ENCODE measurements at places on chromosomes 5 and 9.
A peak's percentile ranks its signal among the peaks of the same experiment; 100 is the strongest.

- DNase-seq: no peak
These were observed 2.0 kb upstream of the TNFAIP8 start for GRCh38 chr5:119353686-119354366.

GRCh38 chr9:77019236-77019925 is at the start of gene FOXB2:
Gene FOXB2, plus strand, starts transcription at chr9:77019655. Its CDS starts 0 bp downstream, at chr9:77019655.
- no peak for DNase-seq

- no peak for DNase-seq
These were observed 5.9 kb downstream of the SLC4A9 start for GRCh38 chr5:140365941-140366340.

DNA sequence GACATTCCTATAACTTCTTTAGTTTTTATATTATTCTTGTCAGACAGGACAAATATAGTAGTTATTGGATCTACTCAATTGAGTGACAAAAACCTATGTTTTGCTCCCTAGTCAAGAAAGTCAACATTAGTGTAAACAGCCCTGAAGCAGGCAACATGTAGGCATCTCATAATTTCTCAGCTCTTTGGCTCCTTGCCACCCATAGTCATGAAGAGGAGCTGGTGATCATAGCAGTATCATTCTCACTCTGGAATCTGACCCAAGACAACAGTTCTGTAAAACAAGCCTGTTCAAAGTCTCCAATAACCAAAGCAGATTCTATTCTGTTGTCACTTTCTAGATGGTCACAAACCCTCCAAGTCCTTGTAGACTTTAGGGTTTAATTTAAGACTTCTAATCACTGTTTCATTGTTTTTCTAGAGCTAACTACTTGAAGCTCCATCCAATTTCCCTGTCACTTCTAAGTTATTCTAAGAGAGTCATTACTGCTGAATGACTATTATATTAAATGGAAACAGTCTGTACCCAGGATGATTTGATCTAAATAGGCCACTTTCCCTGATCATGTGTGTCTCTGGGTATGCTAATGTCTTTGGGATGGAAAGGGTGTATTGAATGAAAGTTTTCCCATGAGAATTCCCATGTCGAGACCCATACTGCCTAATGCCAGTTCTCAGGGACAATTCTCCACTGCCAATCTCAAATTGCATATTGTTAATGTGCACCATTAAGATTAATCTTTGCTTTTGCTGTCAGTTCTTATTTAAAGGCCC is 533.3 kb downstream of the ACTL7B start:
- no peak for DNase-seq

DNA sequence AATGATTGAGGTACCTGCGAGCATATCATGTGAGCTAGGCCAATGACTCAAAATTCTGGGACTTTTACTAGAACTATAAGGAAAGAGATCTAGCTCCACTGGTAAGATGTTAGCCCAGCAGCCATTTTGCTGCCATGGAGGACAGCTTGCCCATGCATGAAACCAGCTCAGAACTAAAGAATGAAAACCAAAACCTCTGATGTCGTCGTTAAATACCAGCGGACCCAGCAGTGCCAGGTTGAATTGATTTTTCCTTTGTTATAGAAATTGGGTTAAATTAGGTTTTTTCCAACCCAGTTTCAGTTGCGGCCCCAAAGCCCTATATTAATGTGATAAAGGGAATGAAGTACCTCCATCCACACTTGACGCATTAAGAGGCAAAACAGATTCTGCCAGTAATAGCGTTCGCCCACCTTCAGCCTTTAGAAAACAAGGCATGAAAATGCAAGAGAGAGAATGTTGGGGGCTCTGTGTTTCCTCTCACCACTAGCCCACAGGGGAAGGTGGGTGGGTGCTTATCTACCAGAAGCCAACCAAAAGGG is 5.5 kb upstream of the ITK start:
- DNase-seq: no peak

DNA sequence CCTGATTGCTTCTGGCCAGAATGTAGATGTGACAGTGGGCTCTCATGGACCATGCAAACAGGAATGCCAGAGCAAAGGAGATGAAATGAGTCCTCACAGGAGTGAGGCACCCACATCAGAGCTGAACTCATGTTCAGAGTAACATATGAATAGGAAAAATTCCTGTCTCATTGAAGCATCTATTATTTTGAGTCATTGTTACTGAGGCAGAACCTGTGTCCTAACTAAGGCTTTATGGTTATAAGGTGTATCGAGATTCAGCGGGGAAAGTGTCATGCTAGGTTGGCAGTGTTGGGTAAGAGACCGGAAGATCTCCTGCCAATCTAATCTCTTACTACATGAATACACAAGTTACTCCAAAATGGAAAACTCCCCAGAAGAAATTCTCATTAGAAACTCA is 304.1 kb downstream of the TRPM3 start:
- DNase-seq: no peak

GRCh38 chr5:176416965-176417364 is 626 bp upstream of the CLTB start:
- no peak for DNase-seq

- DNase-seq: no peak
These were observed 17.5 kb downstream of the CYFIP2 start for GRCh38 chr5:157283434-157283833.

DNA sequence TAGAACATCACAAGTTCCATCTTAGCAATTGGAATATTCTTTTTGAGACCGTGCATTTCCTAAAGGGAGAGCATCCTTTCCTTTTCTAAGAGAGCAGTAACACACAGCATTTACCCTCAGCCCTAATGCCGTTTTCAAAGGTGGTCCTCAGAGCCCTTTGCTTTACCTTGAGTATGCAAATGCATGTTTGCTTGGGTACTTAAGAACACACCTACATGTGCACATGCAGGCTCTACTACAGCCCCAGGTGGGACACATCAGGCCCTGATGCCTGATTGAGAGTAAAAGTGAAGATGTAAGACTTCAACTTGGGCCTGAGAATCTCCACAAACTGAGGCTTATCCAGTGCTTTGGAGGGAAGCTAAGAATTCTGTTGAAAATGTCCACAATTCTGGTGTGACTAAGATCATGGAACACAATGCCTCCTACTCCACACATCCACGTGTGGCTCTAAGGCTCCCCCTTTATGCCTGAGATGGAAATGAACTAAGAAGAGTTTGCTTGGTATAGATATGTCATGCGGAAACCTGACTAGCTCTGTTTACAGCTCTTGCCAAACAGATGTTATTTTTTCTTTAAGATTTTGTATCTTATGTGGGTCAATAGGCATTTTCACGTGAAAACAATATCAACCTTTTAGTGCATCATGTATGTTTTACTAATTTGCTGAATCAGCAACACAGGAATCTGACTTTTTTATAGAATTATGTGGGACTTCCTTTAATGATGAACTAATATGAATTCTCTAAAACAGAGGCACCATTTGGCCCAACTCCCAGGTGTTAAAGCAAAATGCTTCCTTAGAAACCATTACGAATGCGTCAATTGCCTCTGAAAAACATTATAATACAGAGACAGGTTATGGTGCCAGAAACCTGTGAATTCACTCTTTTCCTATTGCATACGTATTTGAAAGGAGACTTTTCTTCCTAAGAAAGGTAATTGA is 48.9 kb upstream of the SLC2A8 start:
- peak; percentile 8 for DNase-seq

- no peak for DNase-seq
These were observed 36.3 kb downstream of the VCP start for GRCh38 chr9:35035851-35036701.

GRCh38 chr5:106854105-106854687 is 816.5 kb downstream of the EFNA5 start:
- DNase-seq: no peak

GRCh38 chr9:110126986-110127864 is 80.7 kb downstream of the C9orf152 start:
- peak; percentile 31 for DNase-seq

- DNase-seq: no peak
These were observed 5.7 kb downstream of the LCN1 start for GRCh38 chr9:135526730-135527571.

DNA sequence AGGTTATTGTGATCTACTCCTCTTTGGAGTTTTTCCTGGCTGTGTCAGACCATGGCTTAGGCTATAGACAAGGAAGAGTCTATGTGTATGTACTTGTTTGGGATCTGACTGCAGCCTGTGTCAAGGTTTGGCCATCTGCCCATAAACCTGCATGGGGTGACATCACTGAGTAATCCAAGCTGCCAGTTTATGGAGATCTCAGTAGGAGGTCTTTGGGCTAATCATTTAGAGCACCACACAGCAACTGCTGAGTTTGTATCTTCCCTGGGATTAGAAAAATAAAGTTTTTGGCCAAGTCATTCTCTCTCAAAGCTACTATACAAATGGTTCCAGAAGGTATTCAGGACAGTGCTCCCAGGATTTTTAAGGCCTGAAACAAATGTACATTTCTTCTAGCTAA is 65.5 kb upstream of the HSPB3 start:
- peak; percentile 63 for DNase-seq

DNA sequence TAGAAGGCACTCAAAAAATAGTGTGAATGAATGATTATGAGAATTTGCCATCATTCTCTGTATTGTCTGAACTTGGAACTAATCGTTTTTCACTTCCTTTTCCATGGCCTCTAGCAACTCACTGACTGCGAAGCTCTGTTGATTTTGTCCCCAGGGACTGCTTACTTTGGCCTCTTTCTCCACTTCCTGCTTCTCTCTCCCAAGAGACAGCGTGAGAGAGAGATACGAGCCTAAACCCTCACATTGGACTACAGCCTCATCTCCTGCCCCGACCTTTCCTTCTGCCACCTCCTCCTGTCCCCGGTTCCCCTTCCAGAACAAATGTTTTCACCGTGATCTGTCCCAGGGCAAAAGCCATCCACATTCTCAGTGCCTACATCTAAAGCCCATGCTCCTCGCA is 300.8 kb upstream of the PANK3 start:
- no peak for DNase-seq

DNA sequence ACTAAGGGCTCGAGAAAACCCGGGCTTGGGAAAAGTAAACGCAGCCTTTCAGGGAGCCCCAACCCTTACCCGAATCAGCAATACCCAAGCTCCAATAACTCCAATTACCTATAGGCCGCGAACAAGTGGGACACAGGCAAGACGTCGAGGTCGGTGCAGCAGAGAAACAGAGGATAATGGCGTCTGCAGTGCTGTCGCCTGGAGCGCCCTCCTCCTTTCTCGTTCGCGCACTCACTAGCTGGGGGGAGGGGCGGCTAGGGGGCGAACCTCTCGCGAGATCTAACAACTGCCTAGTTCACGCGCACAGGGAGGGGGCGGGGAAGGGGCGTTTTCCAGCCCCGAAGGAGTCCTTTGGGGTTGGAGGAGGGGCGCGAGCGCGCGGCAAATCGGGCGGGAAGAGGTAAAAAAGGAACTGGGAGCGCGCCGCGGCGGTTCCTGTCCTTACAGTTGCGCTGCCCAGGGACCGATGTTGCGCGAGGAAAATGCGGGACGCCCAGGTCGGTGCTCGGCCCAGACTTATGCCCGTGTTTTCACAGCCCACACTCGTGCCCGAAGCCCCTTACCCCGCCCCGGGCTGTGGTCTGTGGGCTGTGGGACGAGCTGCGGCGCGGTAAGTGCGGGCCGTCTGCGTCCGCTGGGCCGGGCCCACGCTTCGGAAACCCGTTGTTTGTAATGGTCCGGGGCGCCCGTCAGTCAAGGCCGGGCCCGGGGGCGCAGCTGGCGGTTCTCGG is at the start of gene RMI1:
RMI1 (plus strand) TSS at position 411 of the 731 bp plus-strand sequence. CDS start 20,182 bp downstream, outside the sequence.
- DNase-seq: peak; percentile 97

- no peak for DNase-seq
These were observed 9.2 kb upstream of the TAF1L start for GRCh38 chr9:32644698-32645097.

DNA sequence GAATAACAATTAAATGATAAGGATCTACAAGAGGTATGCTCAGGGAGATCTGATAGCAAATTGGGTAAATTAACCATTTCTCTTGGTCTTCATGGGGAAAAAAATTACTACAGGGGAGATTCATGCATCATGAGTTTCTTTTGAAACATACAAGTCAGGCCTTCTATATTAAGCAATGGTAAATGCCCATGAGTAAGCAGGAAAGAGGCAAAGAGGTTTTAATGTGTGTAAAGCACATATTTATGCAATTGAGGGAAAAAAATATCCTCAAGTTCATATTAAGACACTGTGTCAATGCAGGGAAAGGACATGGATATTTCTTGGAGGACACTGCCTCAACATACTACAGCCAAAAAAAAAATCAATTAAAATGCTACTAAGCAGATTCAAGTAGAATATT is 73.4 kb upstream of the NR4A3 start:
- no peak for DNase-seq

DNA sequence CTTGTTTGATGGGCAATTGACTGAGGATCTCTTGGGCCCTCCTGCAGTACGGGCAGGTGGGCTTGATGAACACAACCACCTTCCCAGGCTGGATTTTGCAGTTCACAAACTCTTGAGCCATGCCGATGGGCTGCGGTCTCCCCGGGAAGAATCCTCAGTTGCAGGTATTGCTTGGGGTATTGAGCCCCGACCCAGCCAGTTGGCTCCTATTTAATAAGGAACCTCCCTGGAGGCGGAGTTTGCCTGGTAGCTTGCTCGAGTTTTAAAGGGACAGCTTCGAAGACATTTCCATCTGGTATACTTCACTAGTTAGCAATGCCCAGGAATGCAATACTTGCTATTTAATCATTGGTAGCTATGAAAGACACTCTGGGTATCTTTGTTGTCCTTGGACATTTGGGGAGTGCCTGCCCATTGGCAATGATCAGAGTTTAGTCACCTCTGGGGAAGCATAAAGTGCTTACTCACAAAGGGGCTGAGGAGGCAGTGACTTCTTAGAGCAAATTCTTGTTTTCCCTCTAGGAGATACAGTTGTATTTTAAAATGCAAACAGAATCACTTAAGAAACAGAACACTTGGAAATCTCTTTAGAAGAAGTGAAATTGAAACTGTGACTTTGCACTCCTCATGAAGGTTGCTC is at the start of gene GLRX:
GLRX (minus strand) TSS at position 185 of the 640 bp plus-strand sequence; CDS start at position 121, 64 bp downstream.
- peak; percentile 73 for DNase-seq

Data from Calu3 (cell line).